SHP77 treated with DMSO at 0.1 percent for 48 hours (cell line): ENCODE measurements at places on chromosomes 1 and 21.

- DNase-seq, result no peak
These were observed 29.1 kb upstream of the CNIH3 start for GRCh38 chr1:224587051-224587450.

DNA sequence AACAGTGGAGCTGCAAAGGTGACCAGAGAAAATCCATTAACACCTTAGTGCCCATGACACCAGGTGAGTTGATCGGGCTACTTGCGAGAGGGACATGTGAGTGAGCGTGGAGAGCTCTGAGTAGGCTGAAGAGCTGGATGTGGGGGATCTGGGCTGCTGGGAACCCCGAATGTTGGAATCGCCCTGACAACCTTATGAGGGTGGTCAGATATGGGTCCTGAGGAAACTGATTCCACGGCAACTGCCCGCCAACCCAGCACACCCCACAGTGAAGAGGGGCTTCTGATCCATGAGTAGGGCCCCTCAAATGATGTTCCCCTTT, 705 bp upstream of the QSOX1 start:
- no peak for DNase-seq

GRCh38 chr1:192395211-192395610, 78.4 kb downstream of the RGS21 start:
- no peak for DNase-seq

GRCh38 chr1:52634111-52634510, 1.1 kb downstream of the SHISAL2A start:
- DNase-seq, result no peak

DNA sequence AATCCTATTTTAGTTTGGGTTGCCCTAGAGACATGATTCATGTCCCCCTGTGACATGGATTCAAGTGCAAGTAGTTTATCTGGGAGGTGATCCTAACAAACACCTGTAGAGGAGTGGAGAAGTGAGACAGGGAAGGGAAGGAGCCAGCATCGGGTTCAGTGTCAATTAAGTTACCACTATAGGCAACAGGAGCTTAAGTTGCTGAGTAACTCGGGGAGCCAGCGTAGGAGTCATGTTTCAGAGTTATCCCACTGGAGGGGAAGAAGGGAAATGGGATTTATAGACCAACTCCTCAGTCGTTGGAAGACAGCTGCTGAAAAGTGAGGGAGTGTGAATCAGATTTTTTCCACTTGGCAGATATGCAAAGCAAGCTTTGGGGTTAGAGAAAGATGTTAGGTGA, 54.9 kb downstream of the SLC30A7 start:
- no peak for DNase-seq

GRCh38 chr1:191002768-191003167, 525.1 kb upstream of the BRINP3 start:
- no peak for DNase-seq

GRCh38 chr1:25675729-25676476, 59.3 kb downstream of the MAN1C1 start:
- no peak for DNase-seq

DNA sequence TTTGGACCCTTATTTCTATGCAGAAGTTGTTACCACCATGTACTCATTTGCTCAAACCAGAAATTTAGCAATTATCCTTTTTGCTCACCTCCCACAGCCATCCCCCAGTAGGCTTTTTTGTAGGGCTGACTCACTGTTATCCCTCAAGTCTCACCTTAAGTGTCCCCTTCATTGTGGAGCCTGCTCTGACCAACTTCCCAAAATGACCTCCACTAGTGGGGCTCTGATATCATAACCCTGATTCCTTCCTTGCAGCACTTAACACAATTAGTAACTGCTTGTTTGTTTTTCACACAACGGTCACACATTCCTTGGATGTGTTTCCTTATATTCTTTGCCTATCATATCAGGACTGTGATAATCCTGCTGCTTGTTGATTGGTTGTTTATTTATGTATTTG, 76.7 kb downstream of the PATJ start:
- DNase-seq, result no peak

GRCh38 chr1:40722622-40723021, 31.1 kb downstream of the NFYC start:
- DNase-seq, result no peak

DNA sequence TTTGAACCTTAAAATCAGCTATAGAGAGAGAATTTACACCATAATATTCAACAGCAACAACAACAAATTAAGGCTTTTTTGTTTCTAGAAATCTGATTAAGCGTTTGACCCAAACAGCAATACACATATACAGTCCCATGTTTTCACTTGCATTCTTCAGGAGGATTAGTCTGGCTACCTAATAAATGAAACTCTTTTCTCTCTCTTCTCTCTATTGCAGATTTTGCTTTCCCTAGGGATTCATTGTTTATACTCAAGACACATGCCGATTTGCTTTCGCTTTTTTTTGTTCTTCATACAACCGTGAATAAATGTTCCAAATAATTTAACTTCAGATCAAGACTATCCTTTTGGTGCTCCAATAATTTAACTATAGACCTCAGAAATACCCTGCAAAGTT, 162.4 kb upstream of the PTBP2 start:
- DNase-seq, result no peak

GRCh38 chr1:2999571-2999970, 21.7 kb upstream of the ACTRT2 start:
- no peak for DNase-seq

DNA sequence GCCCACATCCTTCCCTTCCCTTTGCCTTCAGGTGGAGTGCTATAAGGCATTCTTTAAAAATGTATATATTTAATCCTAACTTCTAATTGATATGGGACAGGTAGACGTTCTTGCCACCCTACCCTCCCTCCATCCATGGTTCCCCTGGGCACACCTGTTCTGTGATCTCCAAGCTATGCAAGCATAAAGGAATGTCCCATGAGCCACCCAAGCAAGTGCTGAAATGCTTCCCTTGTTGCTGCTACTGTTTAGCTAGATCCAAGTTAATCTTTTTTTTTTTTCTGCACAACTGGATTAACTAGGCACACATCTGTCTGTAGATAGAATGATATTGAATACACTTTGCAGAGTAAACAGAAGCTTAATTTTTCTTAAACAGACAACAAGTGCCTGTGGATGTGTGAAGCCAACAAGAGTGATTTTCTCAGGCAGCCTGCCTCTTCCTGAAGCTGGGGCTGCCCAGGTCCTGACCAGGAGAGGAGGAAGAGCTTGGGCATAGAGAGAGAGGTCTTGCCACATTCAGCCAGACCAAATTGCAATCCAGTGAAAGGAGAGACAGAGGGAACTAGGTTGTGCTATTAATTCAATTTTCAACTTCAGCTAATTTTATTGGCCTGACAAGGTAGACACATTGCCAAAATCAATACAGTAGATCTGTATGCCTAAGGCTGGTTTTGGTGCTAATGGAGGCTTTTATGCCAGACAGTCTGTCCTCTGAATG, 28.2 kb upstream of the ATP1B1 start:
- no peak for DNase-seq

DNA sequence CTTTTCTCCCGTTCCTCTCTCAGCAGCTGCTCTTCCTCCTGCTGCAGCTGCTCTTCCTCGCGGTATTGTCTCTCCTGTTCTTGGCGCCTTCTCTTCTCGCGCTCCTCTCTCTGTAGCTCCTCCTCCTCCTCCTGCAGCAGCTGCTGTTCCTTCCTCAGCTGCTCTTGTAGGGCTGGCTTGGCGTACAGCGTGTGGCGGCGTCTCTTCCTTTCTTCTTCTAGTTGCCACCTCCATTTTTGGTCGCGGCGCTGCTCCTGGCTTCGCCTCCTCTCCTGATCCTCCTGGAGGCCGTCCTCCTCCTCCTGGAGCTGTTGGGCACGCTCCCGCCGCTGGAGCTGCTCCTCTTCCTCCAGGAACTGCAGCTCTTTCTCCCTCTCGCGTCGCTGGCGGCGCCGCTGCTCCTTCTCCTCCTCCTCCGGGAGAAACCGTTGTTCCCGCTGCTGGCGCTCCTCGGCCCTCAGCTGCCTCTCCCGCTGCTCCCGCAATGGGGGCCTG, 4.8 kb downstream of the TCHH start:
- DNase-seq, result peak; percentile 46

- no peak for DNase-seq
These were observed 4.6 kb downstream of the RCC1 start for GRCh38 chr1:28510273-28510969.

- DNase-seq, result no peak
These were observed 56.4 kb upstream of the RGS7 start for GRCh38 chr1:241413386-241413785.

DNA sequence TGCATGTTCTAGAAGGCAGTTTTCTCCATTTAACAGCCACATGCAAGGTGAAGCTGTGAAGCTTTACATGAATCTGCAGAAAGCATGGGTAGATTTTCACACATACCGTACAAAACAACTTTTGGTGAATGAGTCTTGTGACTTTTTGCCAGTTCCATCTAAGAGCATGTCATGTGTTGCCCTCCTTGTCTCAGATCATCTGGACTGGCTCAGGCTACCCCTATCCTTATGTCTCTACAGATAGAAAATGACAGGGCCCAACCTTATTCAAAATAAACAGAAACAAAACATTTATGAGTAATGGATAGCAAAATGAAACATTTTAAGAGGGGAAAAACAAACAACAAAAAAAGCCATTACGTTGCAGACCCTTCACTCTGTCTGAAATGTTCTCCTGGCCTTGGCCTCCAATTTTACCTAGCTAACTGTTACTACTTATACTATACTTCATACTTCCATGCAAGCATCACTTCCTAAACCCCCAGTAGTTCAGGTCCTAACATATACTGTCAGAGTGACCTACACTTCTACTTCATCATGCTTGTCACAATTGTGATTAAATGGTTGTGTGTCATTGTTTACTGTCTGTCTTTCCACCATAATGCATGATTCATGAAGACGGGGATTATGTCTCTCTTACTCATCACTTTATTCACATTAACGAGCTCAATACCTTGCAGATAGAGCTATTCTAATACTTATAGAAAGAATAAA, 39.0 kb downstream of the LRRC8C start:
- DNase-seq, result no peak

DNA sequence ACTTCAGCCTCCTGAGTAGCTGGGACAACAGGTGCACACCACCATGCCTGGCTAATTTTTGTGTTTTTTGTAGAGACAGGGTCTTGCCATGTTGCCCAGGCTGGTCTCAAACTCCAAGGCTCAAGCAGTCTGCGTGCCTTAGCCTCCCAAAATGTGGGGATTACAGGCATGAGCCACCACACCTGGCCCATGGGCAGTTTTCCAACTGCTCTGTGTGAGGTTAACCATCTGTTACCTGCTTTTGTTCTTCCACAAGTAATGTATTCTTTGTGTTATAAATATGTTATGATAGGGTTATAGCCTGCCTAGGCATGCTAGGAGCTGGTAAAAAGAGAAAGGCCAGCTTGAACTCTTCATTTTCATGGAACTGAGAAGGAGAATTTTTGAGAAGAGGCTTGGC, 30.7 kb downstream of the TUFT1 start:
- peak; percentile 19 for DNase-seq

DNA sequence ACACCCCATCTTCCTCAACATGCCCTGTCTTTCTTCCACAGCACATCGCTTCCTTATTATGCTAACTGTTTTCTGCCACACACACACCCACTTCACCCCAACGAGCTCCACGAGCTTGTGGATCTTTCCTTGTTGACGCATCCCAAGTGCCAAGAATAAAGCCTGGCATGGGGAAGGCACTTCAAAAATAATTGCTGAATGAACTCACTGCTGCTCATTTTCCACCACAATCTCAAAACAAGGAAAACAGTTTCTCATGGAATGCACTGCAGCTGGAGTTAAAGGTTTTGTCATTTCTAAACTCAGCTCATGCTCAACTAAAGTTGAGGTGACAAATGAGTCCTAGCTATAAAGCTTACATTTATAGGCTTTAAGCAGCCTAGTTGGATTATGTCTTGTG, 86.0 kb downstream of the TIAM1 start:
- DNase-seq, result no peak

GRCh38 chr1:31412732-31413404, at the start of gene SERINC2:
TSS of gene SERINC2 (plus strand) at chr1:31413213. CDS start at chr1:31413266, 53 bp downstream.
- no peak for DNase-seq

- DNase-seq, result no peak
These were observed 20.6 kb downstream of the LRRC42 start for GRCh38 chr1:53966794-53967193.
